Stimulated activated CD8-positive, alpha-beta memory T cell treated with anti-CD3 and anti-CD28 coated beads, Interleukin-12 subunit alpha, Interleukin-12 subunit beta, amount 100 ng/mL, for 4 hours (primary cell): ENCODE measurements at places on chromosomes 2 and 18.

GRCh38 chr2:229446350-229446749 lies 175.3 kb upstream of the PID1 start:
- DNase-seq, result no peak

- DNase-seq, result no peak
Measured at GRCh38 chr2:65620524-65620923, 188.1 kb upstream of the SPRED2 start.

GRCh38 chr2:200713003-200713703 lies 98.6 kb upstream of the BZW1 start:
- peak; percentile 84 for DNase-seq

GRCh38 chr18:58264075-58264474 lies 220.0 kb downstream of the NEDD4L start:
- no peak for DNase-seq

- no peak for DNase-seq
Measured at GRCh38 chr2:154408786-154409185, 289.7 kb upstream of the KCNJ3 start.

DNA sequence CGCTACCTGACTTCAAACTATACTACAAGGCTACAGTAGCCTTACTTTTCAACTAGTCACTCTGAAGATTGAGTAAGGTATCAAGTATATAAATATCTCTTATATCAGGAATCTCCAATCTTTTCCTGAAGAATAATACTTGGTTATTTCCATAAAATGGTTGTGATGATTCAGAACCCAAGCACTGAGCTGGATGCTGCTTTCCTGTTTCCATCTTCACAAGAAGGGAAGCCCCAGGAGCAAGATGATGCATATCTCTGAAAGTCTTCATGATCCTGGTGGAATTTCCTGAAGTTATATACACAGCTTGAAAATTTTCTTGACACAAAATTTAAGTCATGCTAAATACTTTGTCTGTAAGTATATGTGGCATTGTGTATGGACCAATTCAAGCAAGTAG lies 243.9 kb upstream of the TANK start:
- no peak for DNase-seq

DNA sequence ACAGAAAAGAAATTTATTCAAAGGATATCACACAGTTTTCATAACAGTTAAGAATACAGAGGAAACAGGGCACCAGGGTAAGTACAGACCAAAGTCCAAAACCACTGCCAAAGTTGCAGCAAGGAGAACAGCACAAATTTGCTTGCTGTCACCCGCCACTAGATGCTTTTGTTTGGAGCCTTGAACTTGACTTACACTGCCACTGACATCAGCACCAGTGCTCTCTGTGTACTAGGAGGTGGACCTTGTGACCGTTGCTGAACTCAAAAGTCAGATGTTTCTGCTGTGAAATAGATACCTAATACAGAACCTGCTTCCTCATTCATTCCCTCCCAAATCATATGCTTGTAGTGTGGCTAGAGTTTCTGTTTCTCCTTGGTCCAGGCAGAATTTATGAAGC lies 578.3 kb upstream of the TMEFF2 start:
- no peak for DNase-seq

- DNase-seq, result no peak
Measured at GRCh38 chr2:222592176-222592575, 63.7 kb downstream of the FARSB start.

DNA sequence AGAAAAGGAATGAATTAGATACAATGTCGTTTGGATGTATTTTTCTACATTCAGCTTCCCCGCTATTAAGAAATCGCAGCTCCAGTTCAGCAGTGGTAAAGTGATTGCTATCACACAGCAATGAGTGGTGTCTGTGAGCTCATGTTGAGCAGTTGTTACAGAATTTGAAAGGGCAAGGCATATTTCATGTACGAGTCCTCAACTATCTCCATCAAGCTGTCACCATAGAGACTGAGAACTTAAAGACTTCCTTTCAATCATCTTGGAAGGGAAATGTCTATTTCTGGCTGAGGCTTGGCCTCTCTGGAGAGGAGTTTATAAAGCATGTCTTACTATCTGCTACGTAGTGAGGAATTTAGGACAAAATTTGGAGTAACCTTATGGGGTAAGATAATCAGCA lies 24.4 kb upstream of the FAM117B start:
- no peak for DNase-seq

GRCh38 chr2:13581471-13581870 lies 864.7 kb downstream of the TRIB2 start:
- no peak for DNase-seq

- DNase-seq, result no peak
Measured at GRCh38 chr2:46888421-46888952, 27.1 kb downstream of the MCFD2 start.

DNA sequence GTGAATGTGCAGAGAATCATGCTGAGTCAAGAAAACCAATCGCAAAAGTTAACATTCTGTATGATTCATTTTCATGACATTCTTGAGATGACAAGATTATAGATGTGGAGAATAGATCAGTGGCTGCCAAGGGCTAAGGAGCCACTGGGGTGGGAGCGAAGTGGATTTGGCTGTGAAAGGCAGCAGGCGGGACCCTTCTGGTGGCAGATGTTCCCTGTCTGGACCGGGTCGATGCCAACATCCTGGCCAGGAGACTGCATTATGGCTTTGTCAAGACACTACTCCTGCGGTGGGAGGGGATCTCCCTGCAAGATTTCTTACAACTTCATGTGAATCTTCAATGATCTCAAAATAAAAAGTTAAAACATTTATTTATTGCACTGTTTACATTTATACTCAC lies 427.9 kb downstream of the GALR1 start:
- DNase-seq, result no peak

GRCh38 chr2:20447437-20448245 lies 767 bp downstream of the RHOB start:
- peak; percentile 8 for DNase-seq

GRCh38 chr2:130834091-130834930 lies 2.4 kb upstream of the ARHGEF4 start:
- no peak for DNase-seq

GRCh38 chr2:173854141-173854540 lies 111.0 kb downstream of the SP3 start:
- no peak for DNase-seq
